ENCODE measurements at places on chromosomes 6 and 20.

- DNase-seq = no peak
These were observed 228.5 kb downstream of the ERMARD start for GRCh38 chr6:169979873-169980432.

GRCh38 chr6:38170666-38171355 is 351.3 kb downstream of the ZFAND3 start:
- DNase-seq = no peak

- DNase-seq = no peak
These were observed 21.8 kb upstream of the UFL1 start for GRCh38 chr6:96499781-96500180.

DNA sequence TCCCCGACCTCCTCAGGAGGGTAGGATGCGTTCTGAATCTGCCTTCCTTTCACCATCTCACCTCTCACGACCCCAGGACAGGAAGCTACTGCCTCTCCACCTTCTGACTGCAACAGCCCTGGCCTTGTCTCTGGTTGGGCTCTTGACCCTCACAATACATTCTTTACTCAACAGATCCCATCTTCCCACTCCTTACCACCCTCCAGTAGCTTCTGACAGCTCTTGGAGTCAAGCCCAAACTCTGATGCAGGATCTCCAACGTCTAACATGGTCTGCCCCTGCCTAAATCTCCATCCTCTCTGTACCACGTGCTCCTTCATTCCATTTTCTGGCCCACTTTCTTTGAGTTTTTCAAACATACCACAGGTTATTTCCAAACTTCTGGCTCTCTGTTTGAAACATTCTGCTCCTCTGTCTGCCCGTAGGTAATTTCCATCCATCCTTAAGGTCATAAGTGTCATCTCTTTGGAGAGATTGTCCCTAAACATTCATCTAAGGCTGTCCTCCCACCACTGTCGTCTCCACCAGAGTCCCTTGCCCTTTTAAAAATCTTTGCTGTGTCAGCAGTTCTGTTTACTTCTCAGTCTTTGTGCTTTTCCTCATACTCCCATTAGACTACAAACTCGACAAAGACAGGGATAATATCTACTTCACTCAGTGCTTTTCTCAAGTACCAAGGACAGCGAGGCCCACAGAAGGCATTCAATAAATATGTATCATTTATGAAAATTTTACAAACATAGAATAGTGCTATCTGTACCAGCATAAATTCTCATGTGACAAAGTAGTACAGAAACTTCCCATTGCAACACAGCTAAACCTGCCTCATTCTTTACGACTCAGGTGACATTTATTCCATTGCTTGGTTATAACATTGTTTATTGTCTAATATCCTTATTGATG is 73.6 kb downstream of the BCAS1 start:
- no peak for DNase-seq

DNA sequence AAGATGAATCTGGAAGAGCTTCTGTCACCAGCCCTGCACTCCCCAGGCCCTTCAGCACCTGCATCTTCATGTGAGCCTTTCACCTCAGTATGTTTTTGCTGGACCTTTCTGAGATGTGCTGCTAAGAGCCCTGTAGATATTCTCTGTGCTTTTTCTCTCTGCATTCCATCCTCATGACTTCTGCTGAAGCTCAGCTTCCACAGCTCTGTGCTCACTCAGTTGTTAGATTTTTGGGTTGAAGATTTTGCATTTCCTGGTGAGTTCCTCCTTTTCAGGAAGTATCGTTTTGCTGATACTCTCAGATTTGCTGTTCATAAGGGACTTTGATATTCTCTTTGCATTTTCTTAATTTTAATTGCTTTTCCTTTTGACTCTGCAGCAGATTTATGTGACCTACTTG is 18.3 kb downstream of the KIAA1586 start:
- DNase-seq = no peak
